ENCODE measurements at places on chromosomes 6 and 20.
A peak's percentile ranks its signal among the peaks of the same experiment; 100 is the strongest.

DNA sequence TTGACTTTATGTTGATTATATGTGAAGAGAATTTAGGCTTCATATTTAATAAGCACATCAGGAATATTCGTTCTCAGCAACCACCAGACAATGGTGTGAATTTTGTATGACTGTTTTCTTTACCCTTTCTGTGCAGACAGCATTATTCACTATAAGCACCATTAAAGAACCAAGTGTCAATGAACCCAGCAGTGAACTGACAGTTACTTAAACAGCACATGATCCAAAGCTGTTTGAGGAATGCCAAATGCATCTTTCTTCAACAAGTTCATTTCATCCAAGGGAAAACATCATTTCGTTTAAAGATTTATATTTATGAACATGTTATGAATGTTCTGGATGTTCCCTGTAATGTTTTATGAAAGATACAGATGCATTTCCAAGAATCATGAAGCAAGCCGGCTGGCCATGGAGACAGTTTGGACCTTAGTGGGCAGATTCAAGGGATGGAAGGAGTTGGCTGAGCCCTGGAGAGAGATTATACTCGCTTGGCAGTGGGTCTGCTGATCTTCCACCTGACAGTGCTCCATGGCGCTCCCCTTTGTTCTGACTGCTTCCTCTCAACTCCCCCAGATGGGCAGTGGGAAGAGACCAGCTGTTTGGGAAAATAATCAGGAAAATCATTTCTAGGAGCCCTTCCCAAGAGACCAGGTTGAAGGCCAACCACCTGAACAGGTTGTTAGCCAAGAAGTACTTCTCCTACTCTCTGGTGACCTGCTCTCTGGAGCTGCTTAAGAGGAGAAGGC is 326.0 kb upstream of the RSPO3 start:
- no peak for DNase-seq

GRCh38 chr20:35179292-35180212 is 7.7 kb downstream of the PROCR start:
- DNase-seq: no peak

GRCh38 chr6:39208223-39208739 is 21.0 kb downstream of the KCNK5 start:
- no peak for DNase-seq

- peak; percentile 84 for DNase-seq
These were observed 15.2 kb upstream of the GUCA1A start for GRCh38 chr6:42158011-42158410.

- DNase-seq: no peak
These were observed 156.1 kb downstream of the ZFP64 start for GRCh38 chr20:52035498-52035897.

- peak; percentile 58 for DNase-seq
These were observed 1241.1 kb upstream of the EYS start for GRCh38 chr6:66948106-66948505.

GRCh38 chr6:36461646-36462045 is 18.8 kb downstream of the KCTD20 start:
- no peak for DNase-seq

- DNase-seq: no peak
These were observed 266.1 kb upstream of the RNF24 start for GRCh38 chr20:4281258-4282055.

DNA sequence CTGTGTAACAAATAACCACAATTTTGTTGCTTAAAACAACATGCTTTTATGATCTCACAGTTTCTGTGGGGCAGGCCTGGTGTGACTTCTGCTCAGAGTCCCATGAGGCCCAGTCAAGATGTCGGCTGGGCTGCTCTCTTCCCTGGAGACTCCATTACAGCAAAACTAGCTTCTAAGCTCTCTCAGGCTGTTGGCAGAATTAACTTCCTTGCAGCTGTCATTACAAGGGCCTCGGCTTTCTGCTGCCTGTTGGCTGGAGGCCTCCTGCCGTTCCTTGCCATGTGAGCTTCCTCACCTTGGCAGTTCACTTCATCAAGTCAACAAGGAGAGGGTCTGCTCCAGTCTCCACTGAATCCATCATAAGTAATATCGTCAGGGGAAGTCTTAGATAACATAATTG is 659.2 kb downstream of the PRKN start:
- no peak for DNase-seq

DNA sequence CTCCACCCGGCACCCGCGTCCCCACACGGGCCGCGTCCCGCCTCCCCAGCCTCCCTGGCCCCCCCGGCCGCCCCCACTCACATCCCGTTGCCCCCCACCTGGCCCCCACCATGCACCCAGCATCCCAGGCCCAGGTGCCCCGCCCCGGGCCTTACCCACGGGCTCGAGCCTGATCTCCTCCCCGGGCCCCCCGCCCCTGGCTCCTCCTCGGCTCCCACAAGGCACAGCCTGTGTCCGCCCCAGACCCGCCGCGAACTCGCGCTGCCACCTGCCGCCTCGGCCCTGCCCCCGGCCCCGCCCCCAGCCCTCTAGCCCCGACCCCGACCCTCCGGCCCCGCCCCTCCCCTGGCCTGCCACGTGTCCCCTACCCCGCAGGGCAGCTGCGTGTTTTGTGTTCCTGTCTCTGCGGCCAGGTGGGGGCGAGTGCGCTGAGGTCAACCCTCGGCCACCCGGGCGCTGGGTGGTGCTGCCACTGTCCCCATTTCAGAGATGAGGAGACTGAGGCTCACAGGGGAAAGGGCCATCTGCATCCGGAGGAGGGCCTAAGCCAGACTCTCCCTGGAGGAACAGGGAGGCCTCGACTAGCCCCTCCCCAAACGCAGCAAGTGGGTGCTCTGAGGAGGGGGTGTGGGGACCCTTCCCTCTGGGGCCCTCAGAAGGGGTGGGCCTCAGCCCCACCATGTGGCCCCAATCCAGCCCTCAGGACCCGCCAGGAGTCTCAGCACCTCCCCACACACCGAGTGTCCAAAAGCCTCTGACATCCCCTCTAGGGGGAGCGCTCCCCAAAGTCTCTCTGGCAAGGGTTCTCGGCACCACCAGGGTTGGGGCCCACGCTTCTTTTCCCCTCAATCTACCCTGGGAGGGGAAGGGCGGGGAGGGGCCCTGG is 99.8 kb downstream of the TAF4 start:
- no peak for DNase-seq

GRCh38 chr6:48919555-48919954 is 543.5 kb downstream of the MMUT start:
- DNase-seq: no peak

DNA sequence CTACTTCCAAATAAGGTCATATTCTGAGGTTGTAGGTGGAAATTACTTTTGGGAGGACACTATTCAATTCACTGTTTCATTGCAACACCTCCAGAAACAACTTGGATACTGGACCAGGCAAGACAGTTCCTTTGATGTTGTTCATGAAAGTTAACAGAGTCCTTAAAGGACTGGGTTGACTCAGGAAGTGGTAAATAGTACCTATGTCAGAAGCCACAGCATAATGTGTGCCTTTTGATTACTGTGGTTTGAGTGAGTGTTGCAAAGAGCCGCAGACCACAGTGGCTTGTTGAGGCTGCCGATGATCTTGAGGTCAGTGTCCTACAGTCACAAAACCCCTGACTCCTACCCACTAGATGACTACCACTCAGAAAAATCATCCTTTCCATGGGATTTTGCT is 10.9 kb downstream of the IL20RA start:
- DNase-seq: no peak

GRCh38 chr20:7226156-7226555 is 458.7 kb downstream of the BMP2 start:
- DNase-seq: no peak

DNA sequence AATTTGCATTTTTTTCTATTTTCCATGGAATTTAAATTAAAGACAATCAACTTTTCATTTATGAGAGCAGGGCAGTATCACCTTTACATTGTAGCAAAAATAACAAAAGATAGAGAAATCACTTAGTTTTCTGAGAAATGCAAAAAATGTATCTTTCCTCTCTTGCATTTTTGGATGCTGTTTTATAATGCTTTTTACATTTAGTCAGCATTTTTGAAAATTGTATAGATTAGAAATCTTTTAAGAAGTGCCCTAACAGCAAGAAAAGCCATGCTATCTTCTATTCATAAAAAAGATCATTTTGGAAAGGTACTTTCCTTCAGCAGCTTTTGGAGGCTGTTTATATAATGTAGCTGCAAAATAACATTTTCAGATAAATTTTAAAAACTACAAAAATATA is 421.8 kb downstream of the EYS start:
- DNase-seq: no peak

- no peak for DNase-seq
These were observed 65.4 kb upstream of the HDDC2 start for GRCh38 chr6:125367036-125367782.

DNA sequence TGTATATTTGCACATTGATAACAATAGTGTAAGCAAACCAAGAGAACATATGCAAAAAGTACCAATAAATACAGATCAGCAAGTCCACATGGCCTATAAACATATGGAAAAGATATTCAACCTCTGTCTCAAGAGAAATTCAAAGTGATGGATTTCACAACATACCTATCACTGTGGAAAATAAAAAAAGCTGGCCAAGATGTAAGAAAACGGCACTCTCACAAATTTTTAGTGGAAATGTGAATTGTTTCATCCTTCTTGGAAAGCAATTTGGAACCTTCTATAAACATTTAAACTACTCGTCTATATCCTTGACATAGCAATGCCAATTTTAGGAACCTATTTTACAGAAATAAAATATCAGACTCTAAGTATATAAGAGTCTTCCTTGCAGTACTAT is 559.8 kb downstream of the QKI start:
- no peak for DNase-seq

GRCh38 chr20:47927385-47927851 is 142.1 kb upstream of the SULF2 start:
- peak; percentile 6 for DNase-seq

DNA sequence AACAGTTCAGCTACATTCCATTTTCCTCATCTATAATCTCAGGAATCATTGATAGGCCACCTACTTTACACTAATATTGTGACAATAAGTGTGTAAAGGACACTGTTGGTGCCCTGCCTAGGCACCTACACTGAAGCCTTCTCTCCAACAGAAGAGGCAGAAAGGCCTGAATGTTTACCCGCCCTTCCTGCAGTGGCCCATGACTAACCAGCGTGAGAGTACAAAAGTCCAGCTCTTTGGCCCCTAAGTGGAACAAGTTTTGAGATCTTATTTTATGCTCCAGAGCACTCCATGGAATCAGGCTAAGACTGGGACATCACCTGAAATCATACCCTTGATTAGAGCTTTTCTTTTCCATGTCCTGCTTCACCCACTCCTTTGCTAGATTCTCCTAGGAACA is 359.7 kb downstream of the ARHGAP18 start:
- no peak for DNase-seq

- peak; percentile 57 for DNase-seq
These were observed 186.5 kb downstream of the PDE7B start for GRCh38 chr6:136037876-136038460.

GRCh38 chr6:2503816-2504494 is 246.8 kb downstream of the MYLK4 start:
- peak; percentile 24 for DNase-seq

- DNase-seq: no peak
These were observed at the start of gene TDRD6 for GRCh38 chr6:46687619-46688097. TSS of gene TDRD6 (plus strand) at chr6:46687885. CDS start at chr6:46688129, 244 bp downstream.

DNA sequence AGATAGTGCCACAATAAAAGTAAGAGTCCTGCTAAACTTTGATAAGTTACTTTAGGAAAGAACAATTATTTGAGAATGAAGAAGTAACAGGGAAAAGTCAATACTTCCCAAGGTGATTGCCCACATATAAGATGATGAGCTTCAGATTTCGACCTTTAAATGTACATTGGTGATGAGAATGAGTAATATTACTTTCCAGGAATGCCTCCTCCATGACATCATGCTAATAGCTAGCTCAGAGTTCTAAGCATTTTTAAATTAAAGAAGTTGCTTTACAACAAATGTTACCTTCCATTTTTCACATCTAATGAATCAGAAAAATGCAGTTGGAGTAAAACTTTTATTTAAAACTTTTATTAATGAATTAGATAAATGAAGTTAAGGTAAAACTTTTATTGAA is 22.5 kb upstream of the OPN5 start:
- no peak for DNase-seq

DNA sequence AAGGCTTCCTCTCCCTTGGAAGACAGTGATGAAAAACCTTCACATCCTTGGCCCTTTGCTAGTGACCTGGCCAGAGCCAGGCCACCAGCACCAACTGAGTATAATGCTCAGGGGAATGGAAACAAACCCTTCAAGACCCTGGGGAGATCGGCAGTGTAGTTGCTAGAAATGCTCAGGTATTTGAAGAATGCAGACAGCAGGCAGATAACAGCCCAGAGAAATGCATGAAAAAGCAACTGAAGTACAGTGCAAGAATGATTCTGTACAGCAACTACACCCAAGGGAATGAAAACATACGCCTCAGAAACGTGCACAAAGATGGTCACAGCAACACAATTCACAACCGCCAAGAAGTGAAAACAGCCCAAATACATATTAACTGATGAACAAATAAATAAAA is 41.1 kb downstream of the PPP1R3G start:
- DNase-seq: peak; percentile 35

GRCh38 chr6:162294029-162294428 is 433.5 kb downstream of the PRKN start:
- no peak for DNase-seq

GRCh38 chr20:4327956-4328355 is 312.6 kb upstream of the RNF24 start:
- DNase-seq: no peak

GRCh38 chr6:112027942-112028674 is 25.8 kb upstream of the CCN6 start:
- DNase-seq: peak; percentile 48

GRCh38 chr6:45886776-45887175 is 128.9 kb downstream of the CLIC5 start:
- DNase-seq: no peak

DNA sequence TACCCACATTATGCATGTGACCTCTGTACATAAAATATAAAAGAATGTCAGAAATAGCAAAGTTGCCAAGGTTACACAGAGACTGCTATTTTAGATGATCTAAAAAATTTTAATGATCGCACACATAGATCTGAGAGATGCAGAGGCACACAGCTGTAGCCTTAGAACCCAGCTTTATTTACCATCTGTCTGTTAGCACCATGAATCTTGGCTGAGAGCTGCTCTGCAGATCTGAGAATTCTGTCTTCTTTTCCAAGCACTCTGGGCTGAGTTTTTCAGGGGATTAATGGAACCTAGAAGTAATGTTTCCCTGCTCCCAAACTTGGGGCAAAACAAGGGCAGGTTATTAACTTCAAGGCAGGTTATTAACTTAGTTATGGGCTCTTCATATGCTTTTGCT is 248.7 kb upstream of the JAG1 start:
- no peak for DNase-seq

DNA sequence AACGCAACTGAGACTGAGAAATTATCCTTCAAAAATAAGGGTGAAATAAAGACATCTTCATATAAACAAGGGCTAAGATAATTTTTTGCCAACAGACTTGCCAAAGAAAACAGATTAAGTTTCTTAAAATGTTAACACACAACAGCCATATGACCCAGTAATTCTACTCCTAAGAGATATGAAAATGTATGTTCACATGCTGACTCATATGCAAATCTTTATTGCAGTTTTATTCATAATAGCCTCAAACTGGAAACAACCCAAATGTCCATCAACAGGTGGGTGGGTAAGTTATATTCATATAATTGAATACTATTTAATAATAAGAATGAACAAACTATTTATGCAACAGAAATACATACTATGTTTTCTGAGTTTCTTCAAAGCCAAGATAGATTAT is 140.1 kb downstream of the REV3L start:
- DNase-seq: peak; percentile 18

- no peak for DNase-seq
These were observed 65.5 kb upstream of the PRL start for GRCh38 chr6:22362361-22362760.

Measured in foreskin fibroblast (primary cell).